ENCODE measurements at places on chromosomes 12 and 14.
A peak's percentile ranks its signal among the peaks of the same experiment; 100 is the strongest.

GRCh38 chr12:53098354-53098981 lies 1.0 kb downstream of the IGFBP6 start:
- H3K36me3 ChIP-seq: no peaks in the 10 kb centered on the region
- DNase-seq: peak; percentile 60
- peak overlapping the region; percentile 66 for H3K4me3 ChIP-seq
- peak overlapping the region; percentile 56 for H3K27ac ChIP-seq

DNA sequence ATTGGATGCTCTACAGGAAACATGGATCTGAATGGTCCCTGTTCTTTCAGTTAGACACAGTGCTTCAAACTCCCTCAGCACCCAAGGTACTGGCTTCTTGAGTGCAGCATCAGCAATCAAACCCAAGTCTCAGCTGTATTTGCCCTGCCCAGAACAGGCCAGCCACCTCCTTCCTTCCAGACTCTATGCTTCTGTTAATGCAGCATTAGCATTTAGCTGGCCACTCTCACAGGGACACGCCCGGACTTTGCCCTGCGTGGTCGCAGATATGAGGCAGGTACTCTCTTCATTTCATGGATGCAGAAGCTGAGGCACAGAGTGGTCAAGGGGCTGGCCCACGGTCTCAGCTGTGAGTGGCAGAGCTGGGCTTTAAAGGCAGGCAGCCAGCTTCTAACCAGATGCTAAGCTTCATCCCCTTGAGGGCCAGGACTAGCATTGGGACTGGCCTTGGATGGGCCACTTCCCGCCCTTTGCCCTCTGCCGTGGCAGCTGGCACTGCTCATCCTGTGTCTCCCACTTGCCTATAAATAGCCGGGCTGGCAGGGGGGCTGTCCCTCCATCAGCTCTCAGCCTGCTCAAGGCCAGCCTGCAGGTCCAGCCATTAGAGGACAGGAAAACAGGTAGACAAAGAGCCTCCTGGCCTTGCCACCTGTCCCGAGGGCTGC lies 1.5 kb upstream of the SLC25A47 start:
- H3K27ac ChIP-seq: no peak overlapping the region
- H3K4me3 ChIP-seq: no peak overlapping the region
- no peak for DNase-seq

GRCh38 chr12:62876938-62877548 lies 57.9 kb downstream of the PPM1H start:
- H3K4me1 ChIP-seq: no peaks in the 10 kb centered on the region
- peaks cover 9% of the 10 kb centered on the region for H3K27me3 ChIP-seq
- no peak overlapping the region for H3K27ac ChIP-seq
- no peaks in the 10 kb centered on the region for H3K36me3 ChIP-seq
- no peak for DNase-seq

DNA sequence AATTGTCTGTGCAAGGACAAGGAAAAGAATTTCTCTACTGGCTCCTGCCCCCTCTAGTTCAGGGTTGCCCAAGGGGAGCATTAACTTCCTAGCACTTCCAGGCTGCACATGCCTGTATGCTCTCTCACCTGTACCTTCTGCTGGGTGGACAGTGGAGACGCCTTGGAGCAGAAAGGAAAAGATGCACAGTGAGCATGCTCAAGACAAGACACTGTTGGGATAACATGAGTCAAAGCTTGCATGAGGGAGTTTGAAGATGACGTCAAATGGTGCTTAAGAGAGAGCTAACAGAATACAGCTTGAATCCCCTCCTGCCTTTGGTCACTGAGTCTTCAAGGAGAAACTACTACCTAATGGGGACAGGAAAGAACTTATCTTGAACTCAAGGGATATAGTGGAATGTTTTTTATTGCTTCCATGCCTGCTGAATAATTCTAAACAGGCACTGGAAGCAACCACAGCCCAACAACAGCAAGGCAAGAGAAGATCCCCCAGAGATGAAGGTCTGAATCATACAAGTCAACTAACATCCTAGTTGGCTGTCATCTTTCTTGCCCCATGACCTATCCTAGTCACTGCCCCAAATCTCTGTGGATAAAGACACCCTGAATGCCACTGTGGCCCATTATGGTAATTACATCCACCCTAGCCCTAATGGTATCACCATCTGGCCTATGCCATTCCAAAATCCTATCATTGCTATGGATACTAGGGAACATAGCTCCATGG lies 23.5 kb downstream of the RPS6KA5 start:
- H3K27ac ChIP-seq: no peak overlapping the region
- no peak overlapping the region for H3K4me3 ChIP-seq
- H3K36me3 ChIP-seq: peaks cover 13% of the 10 kb centered on the region
- DNase-seq: no peak
- no peaks in the 10 kb centered on the region for H3K27me3 ChIP-seq

GRCh38 chr14:98847521-98848468 lies 424.2 kb downstream of the BCL11B start:
- H3K36me3 ChIP-seq: no peaks in the 10 kb centered on the region
- DNase-seq: no peak
- peaks cover 4% of the 10 kb centered on the region for H3K4me1 ChIP-seq
- H3K27ac ChIP-seq: no peak overlapping the region
- H3K4me3 ChIP-seq: no peak overlapping the region

DNA sequence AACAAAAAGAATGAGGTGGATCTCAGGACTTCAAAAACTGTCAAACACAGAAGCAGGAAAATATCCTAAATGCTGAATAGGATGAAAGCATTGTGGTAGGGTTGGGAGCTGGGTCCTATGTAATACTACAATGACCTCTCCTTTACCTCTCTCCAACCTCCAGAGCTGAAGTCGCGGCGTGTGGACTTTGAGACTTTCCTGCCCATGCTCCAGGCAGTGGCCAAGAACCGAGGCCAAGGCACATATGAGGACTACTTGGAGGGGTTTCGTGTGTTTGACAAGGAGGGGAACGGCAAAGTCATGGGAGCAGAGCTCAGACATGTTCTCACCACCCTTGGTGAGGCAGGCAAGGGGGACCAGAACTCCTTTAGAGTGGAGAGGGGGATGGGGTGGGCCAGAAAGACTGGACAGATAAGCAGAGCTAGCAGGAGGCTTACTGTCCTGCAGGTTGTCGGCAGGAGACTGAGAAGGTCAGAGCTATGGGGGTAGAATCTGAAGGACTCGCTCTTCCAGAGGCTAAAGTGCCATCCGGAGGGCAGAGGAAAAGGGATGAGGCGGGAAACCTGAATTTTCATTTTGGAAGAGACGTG lies 2.8 kb upstream of the MYL6 start:
- H3K27me3 ChIP-seq: no peaks in the 10 kb centered on the region
- H3K4me3 ChIP-seq: peak overlapping the region; percentile 1
- no peak for DNase-seq
- H3K27ac ChIP-seq: no peak overlapping the region

- H3K4me3 ChIP-seq: no peak overlapping the region
- no peaks in the 10 kb centered on the region for H3K4me1 ChIP-seq
- peaks cover 8% of the 10 kb centered on the region for H3K27me3 ChIP-seq
- no peak overlapping the region for H3K27ac ChIP-seq
- H3K36me3 ChIP-seq: no peaks in the 10 kb centered on the region
Observed at GRCh38 chr14:54186821-54187763, 209.7 kb upstream of the CDKN3 start.

DNA sequence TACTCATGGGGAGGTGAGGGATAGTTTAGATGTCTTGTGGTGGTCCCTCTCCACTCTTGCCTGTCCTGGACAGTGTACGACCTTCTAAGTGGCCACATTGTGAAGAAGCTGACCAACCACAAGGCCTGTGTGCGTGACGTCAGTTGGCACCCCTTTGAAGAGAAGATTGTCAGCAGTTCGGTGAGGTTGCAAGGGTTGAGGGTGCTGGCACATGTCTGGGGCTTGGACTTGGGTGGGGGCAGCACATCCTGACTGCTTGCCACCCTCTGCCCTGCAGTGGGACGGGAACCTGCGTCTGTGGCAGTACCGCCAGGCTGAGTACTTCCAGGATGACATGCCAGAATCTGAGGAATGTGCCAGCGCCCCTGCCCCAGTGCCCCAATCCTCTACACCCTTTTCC lies 7.6 kb upstream of the FITM1 start:
- no peak overlapping the region for H3K27ac ChIP-seq
- peaks cover 29% of the 10 kb centered on the region for H3K36me3 ChIP-seq
- no peaks in the 10 kb centered on the region for H3K4me1 ChIP-seq
- DNase-seq: no peak

DNA sequence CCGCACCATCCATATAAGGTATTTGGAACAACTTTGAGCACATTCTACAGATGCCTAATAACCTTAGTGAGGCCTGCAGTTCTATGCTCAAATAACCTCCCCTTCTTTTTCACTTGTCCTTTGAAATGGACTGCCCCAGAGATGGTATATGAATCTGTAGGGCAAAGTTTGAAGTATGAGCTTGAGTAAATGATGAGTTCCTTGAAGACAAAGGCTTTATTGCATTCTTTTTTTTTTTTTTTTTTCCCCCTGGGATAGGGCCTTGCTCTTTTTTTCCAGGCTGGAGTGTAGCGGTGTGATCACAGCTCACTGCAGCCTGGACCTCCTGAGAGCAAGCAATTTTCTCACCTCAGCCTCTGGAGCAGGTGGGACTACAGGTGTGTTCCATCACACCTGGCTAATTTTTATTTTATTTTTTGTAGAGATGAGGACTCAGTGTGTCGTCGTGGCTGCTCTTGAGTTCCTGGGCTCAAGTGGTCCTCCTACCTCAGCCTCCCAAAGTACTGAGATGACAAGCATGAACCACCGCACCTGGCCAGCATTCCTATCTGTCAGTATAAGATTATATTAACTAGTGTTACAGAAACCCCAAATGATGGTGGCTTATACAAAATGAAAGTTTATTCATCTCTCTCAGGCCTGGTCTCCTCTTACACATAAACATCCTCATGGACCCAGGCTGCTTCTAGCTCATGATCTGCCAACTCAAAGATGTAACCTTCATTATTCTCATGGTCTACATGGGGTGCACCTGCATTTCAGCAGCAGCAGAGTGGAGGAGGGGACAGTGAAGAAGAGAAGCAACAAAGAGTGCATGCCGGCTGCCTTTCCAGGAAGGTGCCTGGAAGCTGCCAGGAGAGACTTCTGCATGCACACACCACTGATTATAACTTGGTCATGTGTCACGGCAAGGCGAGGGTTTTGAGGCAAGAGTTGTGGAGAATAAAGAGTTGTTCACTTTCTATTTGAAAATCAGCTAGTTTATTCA lies 101.4 kb downstream of the DUSP16 start:
- peak overlapping the region; percentile 45 for H3K4me3 ChIP-seq
- H3K36me3 ChIP-seq: peaks cover 13% of the 10 kb centered on the region
- H3K4me1 ChIP-seq: peaks cover 87% of the 10 kb centered on the region
- no peaks in the 10 kb centered on the region for H3K27me3 ChIP-seq
- DNase-seq: peak; percentile 76
- peak overlapping the region; percentile 97 for H3K27ac ChIP-seq

DNA sequence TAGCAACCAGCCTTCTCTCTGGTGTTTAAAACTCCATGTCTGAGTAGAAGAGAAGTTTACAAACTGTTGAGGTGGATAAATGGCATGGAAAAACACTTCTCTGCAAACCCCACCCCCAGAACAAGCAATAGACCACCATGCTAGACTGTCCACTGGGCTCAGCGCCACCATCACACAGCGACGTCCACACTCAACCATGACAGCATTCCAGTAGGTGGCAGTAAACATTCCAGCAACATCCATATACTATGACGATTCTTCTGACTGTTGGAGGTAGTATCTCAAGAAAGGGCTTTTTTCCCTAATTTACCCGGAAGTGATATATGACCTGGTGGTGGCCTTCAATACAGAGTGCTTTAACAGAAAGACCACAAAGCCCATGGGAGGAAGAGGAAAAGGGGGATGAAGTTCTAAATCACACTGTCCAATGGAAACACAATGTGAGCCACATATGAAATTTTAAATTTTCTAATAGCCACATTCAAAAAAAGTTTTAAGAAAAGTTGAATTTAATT lies 152.2 kb downstream of the SLC15A4 start:
- no peaks in the 10 kb centered on the region for H3K4me1 ChIP-seq
- H3K27ac ChIP-seq: no peak overlapping the region
- no peaks in the 10 kb centered on the region for H3K27me3 ChIP-seq
- no peak for DNase-seq

GRCh38 chr12:53223389-53224060 lies 8.5 kb downstream of the RARG start:
- peak; percentile 48 for DNase-seq
- no peaks in the 10 kb centered on the region for H3K27me3 ChIP-seq
- peaks cover 63% of the 10 kb centered on the region for H3K4me1 ChIP-seq
- peak overlapping the region; percentile 65 for H3K4me3 ChIP-seq

DNA sequence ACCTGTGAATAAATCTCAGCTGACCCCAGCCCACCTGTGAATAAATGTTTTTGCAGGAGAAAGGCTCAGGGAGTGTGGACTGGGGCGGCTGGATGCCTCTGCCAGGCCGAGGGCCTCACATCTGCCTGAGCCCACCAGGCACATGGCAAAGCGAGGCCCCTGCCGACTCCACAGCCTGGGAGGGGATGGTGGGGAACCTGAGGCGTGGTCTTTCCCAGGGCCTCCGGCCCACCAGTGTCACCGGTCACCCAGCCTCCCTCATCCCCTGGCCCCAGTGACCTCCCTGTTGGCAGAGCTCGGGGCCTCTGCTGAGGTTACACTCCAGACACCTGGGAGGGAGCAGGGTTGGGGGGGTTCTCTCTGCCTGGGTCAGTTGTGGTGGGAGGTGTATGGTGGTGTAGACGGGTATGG lies 8.2 kb downstream of the NOC4L start:
- no peaks in the 10 kb centered on the region for H3K27me3 ChIP-seq
- H3K4me1 ChIP-seq: no peaks in the 10 kb centered on the region
- peaks cover 1% of the 10 kb centered on the region for H3K36me3 ChIP-seq
- no peak overlapping the region for H3K4me3 ChIP-seq
- H3K27ac ChIP-seq: no peak overlapping the region

GRCh38 chr12:86621957-86622356 lies 365.8 kb upstream of the MGAT4C start:
- H3K27me3 ChIP-seq: no peaks in the 10 kb centered on the region
- no peaks in the 10 kb centered on the region for H3K4me1 ChIP-seq
- peaks cover 1% of the 10 kb centered on the region for H3K36me3 ChIP-seq
- no peak for DNase-seq
- H3K27ac ChIP-seq: no peak overlapping the region

DNA sequence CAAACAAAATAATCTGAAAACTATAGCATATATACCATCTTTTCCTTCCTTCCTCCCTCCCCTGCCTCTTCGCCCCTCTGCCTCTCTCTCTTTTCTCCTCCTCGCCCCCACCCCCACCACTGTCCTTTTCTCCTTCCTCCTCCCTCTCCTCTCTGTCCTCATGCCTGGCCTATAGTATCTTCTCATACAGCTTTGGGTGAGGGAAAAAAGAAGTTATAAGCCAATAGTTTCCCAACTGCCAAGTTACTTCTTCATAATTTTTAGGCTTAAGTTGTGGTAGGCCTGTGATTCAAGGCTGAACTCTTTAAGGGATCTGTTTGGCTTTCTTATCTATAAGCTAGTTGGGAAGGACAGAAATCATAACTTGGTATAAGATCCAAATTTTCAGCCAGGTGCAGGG lies 9.1 kb downstream of the TMED10 start:
- H3K27ac ChIP-seq: no peak overlapping the region
- peaks cover 60% of the 10 kb centered on the region for H3K4me1 ChIP-seq
- H3K36me3 ChIP-seq: peaks cover 2% of the 10 kb centered on the region
- no peak overlapping the region for H3K4me3 ChIP-seq
- DNase-seq: no peak

DNA sequence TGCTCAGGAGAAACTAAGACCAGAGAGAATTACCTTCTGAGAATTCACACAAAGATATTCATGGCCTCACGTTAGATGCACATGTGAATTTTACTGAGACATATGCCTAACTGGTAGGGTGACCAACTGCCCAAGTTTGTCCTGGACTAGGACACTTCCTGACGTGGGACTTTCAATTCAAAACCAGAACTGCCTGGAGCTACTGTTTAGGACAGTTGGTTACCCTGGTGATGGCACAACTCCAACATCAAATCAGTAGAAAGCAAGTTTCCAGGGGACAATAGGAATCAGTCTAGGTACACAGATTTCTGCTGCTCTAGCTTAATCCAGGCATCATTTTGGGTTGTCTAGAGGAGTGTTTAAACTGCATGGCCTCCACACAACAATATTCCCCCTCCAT lies 178.7 kb downstream of the GXYLT1 start:
- H3K27ac ChIP-seq: no peak overlapping the region
- H3K4me3 ChIP-seq: no peak overlapping the region
- H3K36me3 ChIP-seq: no peaks in the 10 kb centered on the region
- H3K27me3 ChIP-seq: no peaks in the 10 kb centered on the region
